Stimulated activated CD8-positive, alpha-beta memory T cell treated with anti-CD3 and anti-CD28 coated beads, Interleukin-7, amount 100 ng/mL, for 24 hours (primary cell): ENCODE measurements at places on chromosomes 1 and 21.

DNA sequence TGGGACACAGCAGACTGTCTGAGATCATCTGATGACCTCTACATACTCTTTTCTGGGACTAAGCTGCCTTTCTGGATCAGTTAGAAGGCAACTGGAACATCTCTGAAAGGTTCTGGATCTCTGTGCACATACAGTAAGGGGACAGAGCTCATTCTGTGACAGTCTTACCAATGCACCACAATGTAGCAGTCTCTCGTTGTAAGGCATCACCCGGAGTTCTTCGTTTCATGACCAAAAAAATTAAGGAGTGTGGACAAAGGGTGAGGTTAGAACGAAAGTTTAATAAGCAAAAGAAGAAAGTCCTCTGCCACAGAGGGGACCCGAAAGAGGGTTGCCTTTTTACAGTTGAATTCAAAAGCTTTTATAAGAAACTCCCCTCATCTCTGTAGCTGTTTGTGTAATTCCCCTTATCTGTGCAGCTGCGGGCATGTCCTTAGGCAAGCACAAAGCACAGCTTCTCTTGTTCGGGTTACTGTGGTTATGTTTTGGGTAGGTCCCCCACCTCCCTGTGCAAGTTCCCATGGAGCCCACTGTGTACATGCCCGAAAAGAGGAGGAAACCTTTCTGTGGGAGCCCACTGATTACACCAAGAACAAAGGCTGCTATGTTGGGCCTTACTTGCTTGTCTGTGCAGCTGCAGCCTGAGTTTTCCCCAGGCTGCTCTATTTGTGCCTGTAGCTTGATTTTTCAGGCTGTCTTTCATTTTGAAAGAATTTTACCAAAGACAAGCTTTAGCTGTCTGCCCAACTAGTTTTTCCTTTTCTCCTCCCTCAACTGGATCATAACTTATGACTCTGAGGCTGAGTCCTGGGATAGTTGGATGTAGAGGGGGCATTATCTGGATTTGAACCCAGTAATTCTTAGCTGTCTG lies 53.1 kb upstream of the CACNA1E start:
- DNase-seq: no peak

GRCh38 chr1:156498432-156499193 lies 2.0 kb downstream of the MEF2D start:
- no peak for DNase-seq

DNA sequence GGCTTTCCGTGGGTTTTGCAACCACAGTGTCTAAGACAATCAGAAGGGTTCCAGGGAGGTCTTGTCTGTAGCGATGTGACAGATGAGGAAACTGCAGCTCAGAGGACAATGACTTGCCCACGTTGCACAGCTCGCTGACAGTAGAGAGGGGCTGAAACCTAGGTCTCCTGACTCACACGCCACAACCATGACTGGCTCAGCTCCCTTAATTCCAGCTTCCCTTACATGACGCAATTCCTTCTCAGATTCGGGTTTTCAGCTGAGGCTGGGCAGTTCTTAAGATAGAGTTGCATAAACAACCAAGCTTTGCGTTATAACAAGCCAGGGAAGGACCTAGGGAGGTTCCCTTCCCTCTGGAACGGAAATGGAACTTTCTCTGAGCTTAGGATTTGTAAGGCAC lies 36.3 kb downstream of the DHCR24 start:
- no peak for DNase-seq

DNA sequence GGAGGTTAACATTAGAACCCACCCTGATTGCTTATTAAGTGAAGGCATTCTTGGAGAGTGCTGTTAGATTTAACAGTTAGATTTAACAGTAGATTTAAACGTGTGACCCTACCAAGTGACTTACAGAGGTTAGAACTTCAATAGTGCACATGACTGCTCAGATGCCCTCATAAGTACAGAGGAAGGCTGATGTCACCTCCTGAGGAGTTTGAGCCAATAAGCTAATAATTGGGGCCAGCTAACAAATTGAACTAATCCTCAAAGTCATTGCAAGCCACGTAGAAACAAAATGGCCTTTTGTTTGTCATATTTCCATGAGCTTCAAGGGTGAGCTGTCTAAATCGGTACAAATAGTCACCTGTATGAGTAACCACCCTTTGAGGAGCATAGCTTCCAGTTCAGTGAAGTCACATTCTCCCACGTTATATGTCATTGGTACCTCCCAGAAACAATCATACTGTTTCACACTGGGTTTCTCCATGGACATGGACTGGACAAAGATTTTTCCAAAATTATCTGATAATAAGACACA lies 11.7 kb downstream of the AVPR1B start:
- no peak for DNase-seq

DNA sequence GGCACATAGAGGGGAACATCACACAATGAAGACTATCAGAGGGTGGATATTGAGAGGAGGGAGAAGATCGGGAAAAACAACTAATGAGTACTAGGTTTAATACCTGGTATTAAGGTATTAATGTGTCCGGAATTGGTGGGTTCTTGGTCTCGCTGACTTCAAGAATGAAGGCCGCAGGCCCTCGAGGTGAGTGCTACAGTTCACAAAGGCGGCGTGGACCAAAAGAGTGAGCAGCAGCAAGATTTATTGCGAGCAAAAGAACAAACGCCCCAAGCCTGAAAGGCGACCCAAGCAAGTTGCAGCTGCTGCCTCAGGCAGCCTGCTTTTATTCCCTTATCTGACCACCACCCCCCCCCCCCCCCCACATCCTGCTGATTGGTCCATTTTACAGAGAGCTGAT lies 2022.8 kb downstream of the NCAM2 start:
- DNase-seq: no peak

GRCh38 chr21:34715518-34715917 lies 46.7 kb downstream of the CLIC6 start:
- no peak for DNase-seq

- DNase-seq: no peak
Observed at GRCh38 chr1:233868461-233868860, 36.0 kb upstream of the SLC35F3 start.

DNA sequence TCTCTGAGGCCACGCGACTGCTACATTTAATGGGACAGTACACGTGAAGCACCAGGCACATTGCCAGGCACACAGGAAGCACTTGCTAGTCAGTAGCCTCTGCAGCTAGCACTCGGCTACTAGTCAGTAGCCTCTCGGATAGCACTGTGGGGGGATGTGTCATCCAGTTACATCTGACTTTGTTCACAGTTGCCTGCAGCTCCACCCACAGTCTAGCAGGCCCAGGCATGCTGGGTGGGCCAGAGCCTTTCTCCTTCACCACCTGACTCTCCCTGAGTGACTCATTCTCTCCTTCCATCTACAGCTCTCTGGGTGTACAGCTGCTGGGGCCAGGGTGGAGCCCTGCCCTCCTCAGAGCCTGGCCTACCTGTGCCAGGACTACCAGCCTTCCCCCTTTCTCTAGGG lies 51.5 kb downstream of the PTPRF start:
- DNase-seq: no peak

- DNase-seq: no peak
Observed at GRCh38 chr1:70910013-70910412, 137.6 kb downstream of the PTGER3 start.
